ENCODE measurements at places on chromosomes 5 and 9.
A peak's percentile ranks its signal among the peaks of the same experiment; 100 is the strongest.

DNA sequence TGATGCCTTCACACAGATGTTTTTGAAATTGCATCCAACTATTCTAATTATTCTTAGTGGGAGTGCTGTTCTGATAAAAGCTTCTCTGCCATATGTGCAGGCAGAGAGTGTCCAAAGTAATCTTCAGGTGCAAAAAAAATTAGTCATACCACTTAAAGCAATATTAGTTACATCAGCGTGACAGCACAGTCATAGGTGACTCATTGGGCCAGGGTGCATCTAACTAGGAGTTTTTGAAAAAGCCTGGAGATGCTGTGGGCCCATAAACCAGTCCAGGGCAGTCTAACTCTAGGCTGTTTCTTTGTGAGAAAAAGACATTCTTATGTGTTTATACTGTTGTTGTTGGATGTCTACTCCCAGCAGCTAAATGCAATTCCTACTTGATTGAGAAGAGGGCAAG lies 33.0 kb upstream of the C6 start:
- DNase-seq = peak; percentile 23

DNA sequence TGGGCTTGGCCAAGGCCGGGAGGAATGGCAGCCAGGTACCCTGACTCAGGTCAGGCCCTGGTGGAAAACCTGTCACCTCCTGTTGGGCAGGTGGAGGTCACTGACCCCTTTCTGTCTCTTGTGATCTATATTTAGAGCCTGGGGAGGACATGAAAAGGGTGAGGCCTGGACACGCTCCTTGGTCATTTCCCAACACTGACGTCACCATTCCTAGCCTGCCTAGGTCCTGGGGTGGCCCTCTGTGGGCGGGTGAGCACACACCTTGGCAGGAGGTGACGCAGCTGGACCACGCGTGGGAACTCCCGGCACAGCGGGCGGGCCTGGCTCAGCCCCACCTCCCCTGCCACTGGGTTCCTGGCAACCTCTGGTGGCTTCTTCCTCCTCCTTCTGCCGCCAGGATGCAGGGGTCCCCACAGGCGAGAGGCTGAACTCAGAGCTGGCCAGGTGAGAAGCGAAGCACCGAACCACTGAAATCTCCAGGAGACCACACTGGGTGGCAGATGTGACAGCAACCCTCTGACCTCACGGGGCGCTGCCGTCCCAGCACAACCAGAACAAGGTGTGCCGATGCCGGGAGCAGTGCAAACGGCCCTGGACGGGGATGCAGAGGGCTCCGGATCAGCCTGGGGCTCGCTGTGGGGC lies 6.4 kb upstream of the RALGDS start:
- DNase-seq = no peak

DNA sequence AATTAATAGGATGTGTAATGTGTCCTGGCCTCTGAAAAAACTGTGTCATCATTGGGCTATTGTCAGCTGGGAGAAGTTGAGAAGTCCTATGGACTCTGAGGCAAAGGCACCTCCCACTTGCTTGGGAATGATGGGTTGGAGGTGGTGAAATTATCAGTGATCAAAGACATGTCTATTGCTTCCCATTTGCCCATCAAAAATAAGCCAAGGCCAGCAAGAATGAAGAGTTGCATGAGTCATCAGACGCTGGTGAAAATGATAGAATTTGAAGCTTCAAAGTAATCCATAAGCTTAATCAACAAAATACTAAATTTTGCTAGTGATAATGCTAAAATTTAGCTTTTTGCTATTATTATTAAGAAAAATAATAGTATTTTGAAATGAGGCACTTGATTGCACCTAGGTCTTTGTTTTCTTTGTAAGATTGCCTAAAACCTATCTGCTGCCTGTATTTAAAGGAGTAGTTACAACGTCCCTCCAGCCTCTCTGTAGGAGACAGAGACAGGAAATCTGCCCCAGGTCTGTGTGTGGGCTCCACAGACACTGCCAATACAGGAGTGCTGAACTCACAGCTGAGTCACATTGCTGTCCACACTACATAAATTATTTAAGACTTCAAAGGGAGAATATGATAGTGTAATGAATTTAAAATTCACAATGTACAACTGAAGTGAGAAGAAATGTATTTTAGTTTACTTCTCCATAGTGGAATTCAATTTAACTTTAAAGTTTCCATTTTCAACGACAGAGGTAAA lies 48.4 kb upstream of the APC start:
- DNase-seq = no peak

DNA sequence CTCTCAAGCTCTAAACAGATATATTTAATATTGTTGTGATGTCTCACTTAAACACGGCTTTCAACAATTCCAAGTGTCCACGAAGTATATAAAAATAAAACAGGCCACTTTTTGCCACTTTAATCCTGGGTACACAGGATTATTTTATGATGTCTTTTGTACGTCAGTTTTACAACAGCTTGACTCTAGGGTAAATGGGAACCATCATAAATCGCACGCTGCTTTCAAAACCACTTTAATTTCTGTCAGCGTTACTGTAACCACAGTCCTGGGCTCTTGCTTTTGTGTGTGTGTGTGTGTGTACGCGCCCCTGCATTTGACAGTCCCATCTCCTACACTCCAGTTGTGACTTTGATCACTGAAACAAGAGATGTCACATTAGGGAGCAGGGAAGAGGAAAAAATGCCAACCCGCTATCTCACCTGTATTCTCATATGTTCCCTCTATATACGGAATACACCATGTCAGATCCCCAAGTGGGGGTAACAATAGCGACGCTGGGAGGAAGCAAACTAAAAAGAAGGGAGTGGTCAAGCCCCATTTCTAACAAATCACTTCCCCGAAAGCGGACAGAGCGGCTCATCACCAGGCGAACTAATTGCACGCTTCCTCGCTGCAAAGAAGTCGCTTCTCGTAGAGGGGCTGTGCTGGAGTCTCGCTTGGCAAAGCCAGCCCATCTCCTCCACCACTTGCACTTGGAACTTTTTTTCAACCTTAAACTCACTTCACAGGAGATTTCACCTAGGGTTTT lies 1.2 kb downstream of the BNC2 start:
- DNase-seq = no peak

- no peak for DNase-seq
Observed at GRCh38 chr5:58759745-58760144, 176.9 kb downstream of the RAB3C start.

DNA sequence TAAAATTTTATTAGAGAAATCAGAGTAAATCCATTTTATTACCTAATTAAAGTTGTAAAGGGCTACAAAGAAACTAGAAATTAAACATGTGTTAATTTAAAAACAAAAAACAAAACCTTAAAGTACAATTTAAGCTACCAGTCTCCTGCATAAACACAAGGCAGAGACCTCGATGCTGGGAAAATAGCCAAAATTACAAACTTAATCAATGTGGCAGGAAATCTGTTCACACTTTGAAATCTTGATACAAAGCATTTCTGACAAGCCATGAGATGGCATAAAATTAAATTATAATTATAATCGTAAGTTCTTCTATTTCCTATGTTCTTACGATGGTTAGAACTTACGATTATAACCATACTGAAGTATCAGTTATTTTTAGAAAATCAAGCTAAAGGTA lies 158.0 kb upstream of the FREM1 start:
- DNase-seq = no peak

DNA sequence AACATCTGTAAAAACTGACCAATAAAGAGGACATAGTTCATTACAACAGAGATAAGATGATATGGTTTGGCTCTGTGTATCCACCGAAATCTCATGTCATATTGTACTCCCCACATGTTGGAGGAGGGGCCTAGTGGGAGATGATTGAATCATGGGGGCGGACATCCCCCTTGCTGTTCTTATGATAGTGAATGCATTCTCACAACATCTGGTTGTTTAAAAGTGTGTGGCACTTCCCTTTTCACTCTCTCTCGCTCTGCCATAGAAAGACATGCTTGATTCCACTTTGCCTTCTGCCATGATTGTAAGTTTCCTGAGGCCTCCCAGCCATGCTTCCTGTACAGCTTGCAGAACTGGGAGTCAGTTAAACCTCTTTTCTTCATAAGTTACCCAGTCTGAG lies 292.8 kb downstream of the SLF1 start:
- DNase-seq = no peak

DNA sequence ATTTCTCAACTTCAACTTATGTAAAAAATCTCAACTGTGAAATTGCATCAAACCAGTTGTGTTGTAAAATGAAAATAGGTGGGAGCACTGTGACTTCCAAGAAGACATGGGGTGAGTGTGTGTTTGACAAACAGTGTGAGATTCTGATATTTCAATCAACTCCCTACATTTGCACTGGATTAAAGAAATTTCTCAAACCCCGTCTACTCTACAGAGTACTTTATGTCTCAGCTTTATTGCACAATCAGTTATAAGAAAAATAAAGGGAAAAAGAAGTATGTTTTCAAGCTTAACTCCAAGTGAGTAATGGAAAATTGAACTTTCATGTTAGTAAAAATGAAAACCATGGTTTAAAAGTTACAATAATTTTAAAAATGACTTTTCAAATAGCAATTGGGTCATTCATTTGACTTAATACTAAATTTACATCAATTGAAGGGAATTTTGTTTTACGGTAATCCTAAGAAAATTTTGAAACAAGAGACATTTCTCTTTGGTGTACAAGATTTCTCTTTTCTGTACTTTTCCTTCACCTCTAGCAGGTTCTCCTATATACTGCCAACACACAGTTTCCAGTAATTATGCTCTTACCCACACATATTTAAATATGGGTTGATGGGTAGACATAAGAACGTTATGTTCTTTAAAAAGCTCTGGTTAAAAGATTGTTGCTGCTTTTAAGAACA lies 80.3 kb downstream of the CDO1 start:
- no peak for DNase-seq

GRCh38 chr9:89885156-89885555 lies 280.3 kb downstream of the GADD45G start:
- no peak for DNase-seq

DNA sequence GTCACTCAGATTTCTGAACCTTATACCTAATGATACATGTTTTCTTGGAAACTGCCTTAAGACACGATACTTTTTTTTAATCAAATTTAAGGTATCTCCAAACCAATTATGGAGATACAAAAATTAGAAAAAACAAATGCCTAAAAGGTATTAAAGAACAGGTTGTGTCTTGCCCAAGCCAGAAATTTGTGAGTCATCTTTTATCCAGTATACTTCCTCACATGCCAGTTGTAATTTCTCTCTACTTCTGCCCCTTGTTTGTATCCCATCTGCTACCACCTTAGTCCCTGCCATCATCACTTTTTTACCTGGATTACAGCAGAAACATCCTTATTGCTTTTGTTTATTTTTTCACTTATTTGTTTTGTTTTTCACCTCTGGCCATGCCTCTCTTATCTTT lies 571.2 kb upstream of the DAB2 start:
- DNase-seq = no peak

GRCh38 chr5:109416882-109417281 lies 7.1 kb upstream of the PJA2 start:
- DNase-seq = no peak

GRCh38 chr5:151315998-151316597 lies 12.5 kb upstream of the SLC36A3 start:
- DNase-seq = peak; percentile 8

DNA sequence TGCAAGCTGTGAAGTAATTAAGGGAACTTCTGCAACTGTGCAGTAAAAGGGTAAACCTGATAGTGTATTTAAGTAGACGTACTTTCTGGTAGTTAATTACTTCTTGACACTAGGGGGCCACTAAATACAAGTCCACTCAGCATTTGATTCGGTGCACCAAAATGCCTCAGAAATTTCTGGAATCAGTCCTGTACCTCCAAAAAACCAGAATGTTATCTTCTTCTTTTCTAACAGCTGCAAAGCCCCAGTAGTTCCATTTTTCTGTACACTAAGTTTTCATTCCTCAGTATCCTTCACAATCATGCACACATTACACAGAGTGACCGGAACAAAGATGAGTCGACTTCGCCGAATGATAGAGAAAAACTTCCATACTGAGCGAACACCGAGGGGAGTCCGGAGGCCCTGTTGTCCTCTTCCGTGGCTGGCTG lies 484 bp downstream of the GFM2 start:
- DNase-seq = no peak

- DNase-seq = no peak
Observed at GRCh38 chr9:34665067-34665380, 2.6 kb upstream of the CCL27 start.

GRCh38 chr5:10468256-10468655 lies 26.6 kb downstream of the ROPN1L start:
- DNase-seq = no peak

- no peak for DNase-seq
Observed at GRCh38 chr9:87243602-87244001, 254.1 kb upstream of the DAPK1 start.

- DNase-seq = peak; percentile 97
Observed at GRCh38 chr9:127919253-127919815, 2.5 kb upstream of the ST6GALNAC4 start.

DNA sequence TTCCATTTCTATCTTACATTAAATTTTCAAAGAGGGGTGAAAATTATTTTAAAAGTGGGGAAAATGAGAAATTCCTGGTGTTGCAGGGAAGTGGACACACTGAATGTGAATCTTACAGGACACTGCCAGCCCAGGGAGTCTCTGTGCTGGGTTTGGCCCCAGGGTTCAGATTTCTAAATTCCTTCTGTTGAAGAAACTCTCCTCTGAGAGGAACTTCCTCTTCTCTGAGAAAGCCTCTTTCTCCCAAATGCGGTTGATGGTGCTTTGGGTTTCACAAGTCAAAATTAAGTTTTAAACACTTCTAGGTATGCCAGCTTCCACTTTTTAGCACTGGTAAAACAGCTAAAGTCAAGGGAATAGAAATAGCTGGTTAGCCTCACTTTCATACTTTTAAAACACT lies 317.9 kb upstream of the ITGA1 start:
- no peak for DNase-seq

DNA sequence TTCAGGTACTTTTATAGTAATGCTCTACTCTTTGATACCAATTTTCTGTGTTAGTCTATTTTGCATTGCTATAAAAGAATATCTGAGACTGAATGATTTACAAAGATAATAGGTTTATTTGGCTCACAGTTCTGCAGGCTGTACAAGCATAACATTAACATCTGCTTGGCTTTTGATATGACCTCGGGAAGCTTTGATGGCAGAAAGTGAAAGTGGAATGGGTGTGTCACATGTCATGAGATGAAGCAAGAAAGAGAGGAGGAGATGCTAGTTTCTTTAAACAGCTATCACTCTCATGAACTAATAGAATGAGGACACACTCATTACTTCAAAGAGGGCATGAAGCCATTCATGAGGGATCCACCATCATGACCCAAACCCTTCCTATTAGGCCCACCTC lies 270.9 kb upstream of the IL12B start:
- no peak for DNase-seq

DNA sequence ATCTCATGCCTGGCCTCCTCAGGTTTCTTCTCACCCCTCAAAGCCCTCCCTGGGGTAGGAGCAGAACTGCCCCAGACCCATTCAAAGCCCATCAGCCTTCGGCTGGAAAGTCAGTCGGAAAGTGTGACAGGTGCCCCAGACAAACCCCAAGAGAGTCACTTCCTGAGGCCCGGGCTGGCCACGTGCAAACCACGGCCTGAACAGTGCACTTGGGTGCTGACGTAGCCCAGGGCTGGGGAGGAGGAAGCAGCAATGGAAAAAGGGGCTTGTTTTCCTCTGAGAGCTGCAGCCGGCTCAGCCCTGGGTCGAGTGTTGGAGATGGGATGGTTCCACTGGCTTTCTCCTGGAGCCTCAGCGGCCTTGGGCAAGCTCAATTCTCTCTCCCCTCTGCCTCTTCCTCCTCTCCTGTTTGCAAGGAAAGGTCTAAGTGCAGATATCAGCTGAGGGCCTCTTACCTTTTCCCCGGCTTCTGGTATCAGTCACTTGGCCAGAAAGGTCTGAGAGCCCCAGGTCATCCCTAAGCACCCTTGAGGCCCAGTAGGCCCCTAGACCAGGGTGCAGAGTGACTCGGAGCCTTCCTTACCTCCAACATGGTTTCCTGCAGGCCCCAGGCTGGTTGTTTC lies 5.9 kb upstream of the EGR1 start:
- DNase-seq = no peak

All from AG09319 (cell line).